ENCODE measurements at places on chromosomes 6 and 20.

- no peak for DNase-seq
Observed at GRCh38 chr6:90480666-90481065, 106.2 kb downstream of the MAP3K7 start.

DNA sequence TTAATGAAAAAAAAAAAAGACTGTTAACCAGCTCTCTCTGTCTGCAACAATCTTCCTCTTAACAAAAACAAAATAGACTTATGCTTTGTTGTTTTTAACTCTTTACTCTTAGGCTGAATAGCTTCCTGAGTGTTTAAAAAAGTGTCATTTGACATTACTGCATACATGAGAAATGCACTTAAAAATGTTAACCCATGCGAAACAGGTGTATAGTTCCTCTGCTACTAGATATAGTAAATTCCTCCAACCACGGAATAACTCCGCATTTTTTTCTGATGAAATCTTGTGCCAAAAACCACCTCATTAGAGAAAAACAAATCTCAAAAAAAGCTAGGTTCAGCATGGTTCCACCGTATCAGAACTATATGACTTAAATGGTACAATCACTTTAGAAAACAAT lies 426.0 kb downstream of the ADGRB3 start:
- no peak for DNase-seq

DNA sequence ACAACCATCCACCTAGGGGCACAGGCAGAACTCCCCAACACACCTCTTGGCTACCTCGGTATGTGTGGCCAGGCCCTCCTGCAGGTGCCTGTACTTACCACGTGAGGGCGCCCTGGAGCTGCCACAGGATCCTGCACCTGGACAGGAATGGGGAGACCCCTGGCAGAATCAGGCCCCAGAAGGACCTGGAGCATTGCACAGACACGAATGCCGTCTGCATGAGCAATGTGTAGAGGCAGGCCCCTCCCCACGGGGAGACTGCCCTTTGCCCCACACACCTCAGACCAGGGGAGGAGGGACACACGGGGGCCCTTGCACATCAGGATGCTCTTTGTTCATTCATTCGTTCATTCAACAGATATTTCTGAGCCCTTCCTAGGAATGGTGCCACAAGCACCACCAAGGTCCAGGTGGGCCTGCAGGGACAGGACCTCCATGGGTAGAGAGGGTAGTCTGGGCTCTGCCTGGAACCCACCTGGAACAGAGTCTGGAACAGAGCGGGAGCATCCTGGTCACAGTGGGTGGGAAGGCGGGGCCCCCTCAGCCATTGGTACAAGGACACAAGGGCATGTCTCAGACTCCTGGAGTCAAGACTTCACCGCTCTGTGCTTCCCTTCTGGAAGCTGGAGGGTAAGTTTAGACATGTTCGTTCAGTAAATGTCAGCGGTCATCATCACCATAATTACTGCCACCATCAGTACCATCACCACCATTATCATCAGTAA lies 32.3 kb downstream of the YTHDF1 start:
- peak; percentile 13 for DNase-seq

DNA sequence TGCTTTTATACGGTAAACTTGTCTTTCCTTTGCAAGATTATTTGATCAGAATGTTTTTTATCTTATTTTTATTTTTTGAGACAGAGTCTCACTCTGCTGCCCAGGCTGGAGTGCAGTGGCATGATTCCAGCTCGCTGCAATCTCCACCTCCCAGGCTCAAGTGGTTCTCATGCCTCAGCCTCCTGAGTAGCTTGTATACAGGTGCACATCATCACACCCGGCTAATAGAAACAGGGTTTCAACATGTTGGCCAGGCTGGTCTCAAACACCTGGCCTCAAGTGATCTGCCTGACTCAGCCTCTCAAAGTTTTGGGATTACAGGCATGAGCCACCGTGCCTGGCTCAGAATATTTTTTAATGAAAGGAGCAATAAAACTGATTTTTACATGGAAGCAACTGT lies 8.9 kb upstream of the LPIN3 start:
- no peak for DNase-seq

- DNase-seq = no peak
Observed at GRCh38 chr20:58711266-58712051, 18.9 kb downstream of the NPEPL1 start.

- no peak for DNase-seq
Observed at GRCh38 chr6:30075790-30076732, 492 bp upstream of the RNF39 start.

DNA sequence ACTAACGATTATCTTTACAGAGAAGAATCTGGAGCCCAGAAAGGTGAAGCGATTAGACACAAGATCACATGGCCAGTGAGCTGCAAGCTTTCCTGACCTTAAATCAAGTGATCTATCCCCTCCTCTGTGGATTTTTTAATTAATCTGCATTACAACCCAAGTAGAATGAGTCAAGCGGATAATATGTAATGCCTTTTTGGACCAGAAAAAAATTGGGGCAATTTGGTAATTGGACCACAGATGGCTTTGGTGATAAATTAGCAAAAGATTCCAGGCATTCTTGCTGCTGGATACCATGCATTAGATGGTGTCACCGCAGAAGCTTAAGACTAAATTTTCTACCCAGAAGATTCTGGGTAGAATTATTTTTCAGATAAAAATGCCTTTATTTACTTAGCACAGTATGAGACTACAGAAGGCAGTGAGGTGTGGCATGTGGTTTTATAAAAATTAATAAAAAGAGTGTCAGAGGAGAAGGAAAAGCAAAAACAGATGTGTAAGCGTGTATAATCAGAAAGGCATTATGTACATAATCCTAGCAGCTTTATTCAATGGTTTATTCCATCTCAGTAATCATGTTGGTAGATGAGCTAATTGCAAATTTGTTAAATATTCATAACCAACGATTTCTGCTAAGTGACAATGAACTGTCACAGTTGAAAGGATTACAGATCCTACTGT lies 53.9 kb upstream of the PCSK2 start:
- DNase-seq = no peak

- DNase-seq = no peak
Observed at GRCh38 chr6:37804586-37804985, 14.9 kb upstream of the ZFAND3 start.

- DNase-seq = no peak
Observed at GRCh38 chr6:51928320-51928719, 159.1 kb downstream of the PKHD1 start.

DNA sequence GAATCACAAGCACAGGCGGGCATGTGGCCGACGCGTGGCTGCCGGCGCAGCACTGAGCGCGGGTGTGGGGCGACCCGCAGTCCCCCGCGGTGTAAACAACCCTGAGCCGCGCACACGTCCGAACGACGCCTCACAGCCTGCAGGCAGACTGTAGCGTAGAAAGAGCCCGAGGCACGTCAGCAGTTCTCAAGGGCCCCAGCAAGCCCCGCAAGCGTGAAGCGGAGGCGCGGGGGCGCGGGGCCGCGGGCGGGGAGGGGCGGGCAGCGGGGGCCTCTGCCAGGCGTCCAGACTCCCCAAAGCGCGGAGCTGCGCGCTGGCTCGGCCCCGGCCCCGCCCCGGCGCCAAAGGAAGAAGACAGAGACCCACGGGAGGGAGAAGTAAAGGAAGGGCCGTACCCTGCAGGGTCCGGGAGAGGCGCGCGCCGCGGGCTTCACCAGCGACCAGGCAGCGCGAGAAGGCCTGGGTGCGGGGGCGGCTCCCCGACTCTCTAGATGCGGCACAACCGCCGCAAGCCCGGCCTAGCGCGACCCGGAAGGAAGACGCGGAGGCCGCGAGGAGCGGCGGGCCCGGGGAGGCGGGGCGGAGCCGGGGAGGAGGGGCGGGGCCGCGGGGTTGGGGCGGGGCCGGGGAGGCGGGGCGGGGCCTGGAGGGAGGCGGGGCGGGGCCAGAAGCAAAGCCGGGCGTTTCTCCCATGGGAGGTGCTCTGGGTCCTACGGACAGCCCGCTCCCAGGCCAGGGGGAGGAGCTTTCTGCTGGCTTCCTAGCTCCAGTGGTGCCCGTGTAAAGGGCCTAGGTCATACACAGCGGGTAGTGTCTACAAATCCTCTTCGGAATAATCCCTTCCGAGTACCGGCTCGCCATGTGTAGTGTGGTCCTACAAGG lies at the start of gene FBXL4:
Gene FBXL4, minus strand, starts transcription at position 536 of the 882 bp plus-strand sequence. CDS start 20,958 bp downstream, outside the sequence.
- DNase-seq = peak; percentile 69

GRCh38 chr6:78629154-78629721 lies 238.1 kb upstream of the IRAK1BP1 start:
- DNase-seq = no peak

- DNase-seq = no peak
Observed at GRCh38 chr6:90374201-90374600, 77.6 kb upstream of the BACH2 start.

DNA sequence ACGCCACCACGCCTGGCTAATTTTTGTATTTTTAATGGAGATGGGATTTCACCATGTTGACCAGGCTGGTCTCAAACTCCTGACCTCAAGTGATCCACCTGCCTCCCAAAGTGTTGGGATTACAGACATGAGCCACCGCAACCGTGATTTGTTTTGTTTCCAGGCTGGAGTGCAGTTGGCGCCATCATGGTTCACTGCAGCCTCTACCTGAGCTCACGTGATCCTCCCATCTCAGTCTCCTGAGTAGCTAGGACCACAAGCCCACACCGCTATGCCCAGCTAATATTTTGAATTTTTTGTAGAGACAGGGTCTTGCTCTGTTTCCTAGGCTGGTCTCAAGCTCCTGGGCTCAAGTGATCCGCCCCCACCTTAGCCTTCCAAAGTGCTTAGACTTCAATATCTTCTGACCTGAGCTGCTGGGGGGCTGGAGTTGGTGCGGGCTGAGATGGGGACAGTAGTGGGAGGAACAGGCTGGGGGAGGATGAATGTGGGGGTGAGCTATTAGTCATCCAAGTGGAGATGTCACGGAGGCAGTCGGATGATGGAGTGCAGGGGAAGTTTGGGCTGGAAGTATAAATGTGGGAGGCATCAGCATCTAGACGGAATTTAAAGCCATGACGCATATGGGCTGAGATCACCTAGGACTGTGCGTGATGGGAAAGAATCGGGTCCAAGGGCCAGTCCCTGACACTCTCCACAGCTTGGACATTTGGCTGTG lies 23.1 kb upstream of the ZMYND8 start:
- no peak for DNase-seq

- DNase-seq = peak; percentile 53
Observed at GRCh38 chr20:51529758-51530157, 12.8 kb downstream of the NFATC2 start.

GRCh38 chr20:17282501-17282900 lies 55.7 kb downstream of the PCSK2 start:
- no peak for DNase-seq

GRCh38 chr6:119384444-119384843 lies 34.9 kb upstream of the MAN1A1 start:
- DNase-seq = no peak

- DNase-seq = no peak
Observed at GRCh38 chr6:27414996-27415395, 26.4 kb downstream of the ZNF391 start.

GRCh38 chr6:140344142-140344913 lies 969.9 kb upstream of the CITED2 start:
- DNase-seq = no peak

- no peak for DNase-seq
Observed at GRCh38 chr20:11549172-11550103, 368.3 kb upstream of the BTBD3 start.

GRCh38 chr6:139846538-139847456 lies 472.3 kb upstream of the CITED2 start:
- DNase-seq = no peak

Measured in stimulated activated CD4-positive, alpha-beta T cell treated with anti-CD3 and anti-CD28 coated beads, Interleukin-12 subunit alpha, Interleukin-12 subunit beta, amount 100 ng/mL, for 24 hours (primary cell).